Right renal pelvis (tissue), 4 donors: ENCODE measurements at places on chromosomes 13 and 19. TPM values are rescaled to one million over a fixed set of nuclear protein-coding genes. Genes with fewer than 3 reads are reported as not detected.

TEAD2 gene
- polyA plus RNA-seq: 97.9 TPM

PDE4A gene
- polyA plus RNA-seq: 3.4 TPM

ZNF791 gene
- polyA plus RNA-seq: 24.8 TPM

DNA sequence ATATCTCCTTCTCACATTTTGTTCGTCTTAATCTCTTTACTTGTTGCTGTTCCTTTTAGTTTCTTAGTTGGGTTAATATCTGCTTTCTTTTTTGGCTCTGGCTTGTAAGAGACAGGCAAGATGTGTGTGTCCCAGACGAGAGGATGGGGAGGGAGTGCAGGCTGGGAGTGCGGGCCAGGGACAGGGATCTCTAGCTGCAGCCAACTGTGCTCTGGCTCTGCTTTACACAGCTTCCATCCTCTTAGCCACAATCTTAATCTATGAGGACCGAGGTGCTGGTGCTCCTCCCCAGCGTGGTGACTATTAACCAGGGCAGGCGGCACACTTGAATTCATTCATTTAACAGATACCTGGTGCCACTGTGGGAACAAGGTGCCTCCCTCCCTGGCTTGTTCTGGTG, 70.9 kb upstream of the WASF3 start:
- no peak for DNase-seq

GRCh38 chr13:52374873-52375411, 31.0 kb downstream of the THSD1 start:
- DNase-seq: no peak

DNA sequence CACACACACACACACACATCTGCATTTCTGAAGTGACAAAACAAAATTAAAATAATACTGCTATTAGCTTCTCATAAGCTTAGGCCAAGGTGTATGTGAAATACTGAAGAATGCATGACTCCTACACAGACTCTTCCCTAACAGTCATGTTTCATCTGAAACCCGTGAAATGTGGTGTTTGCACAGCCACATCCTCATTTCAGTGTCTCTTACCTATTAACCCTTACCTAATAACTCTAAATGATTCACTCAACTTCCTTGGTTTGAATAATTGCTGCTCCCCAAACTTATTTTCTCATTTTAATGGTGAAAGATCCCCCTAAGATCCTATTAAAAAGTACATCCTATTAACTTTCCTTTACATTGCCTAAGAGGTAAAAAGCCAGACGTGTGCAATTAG, 117.6 kb downstream of the MIPEP start:
- DNase-seq: no peak

DNA sequence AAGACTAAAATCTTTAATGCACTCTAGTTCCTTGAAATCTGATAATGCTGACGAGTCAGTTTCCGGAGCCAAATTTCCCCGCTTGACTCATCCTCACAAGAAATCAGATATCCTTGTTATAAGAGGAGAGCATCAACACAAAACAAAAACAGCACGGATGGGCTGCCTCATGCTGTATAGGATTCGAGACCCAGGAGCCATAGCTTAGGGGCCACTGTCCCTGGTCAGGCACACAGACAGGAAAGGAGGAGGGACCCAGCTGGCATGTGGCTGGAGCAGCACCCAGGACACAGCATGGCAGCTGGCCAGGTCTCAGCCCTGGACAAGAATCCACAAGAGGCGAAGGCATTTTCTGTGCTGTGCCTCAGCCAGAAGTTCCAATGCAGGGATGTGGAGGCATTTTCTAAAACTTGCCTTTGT, 110.2 kb upstream of the SPATA13 start:
- no peak for DNase-seq
